Fibroblast of skin of scalp (primary cell): ENCODE measurements at places on chromosomes 7 and 10.
A peak's percentile ranks its signal among the peaks of the same experiment; 100 is the strongest.

GRCh38 chr10:66844176-66844942 is 81.5 kb upstream of the LRRTM3 start:
- peak; percentile 67 for DNase-seq

DNA sequence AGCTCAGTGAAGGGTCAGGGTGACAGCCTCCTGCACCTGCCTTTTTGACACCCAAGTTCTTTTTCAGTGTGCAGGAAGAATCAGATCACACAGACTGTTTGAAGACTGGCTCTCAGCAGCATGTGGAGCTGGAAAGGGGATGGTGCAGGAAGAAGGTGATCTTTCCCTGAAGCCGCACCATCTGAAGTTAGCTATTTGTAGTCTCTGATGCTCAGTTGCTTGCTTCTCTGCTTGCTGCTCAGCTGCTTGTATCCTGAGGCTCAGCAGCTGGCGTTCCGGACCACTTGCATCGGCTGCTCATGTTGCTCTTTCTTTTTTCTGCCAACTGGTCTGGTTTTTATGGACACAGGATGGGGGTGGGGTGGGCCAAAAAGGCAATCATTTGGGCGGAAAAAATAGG is 15.8 kb upstream of the DNMBP start:
- no peak for DNase-seq

DNA sequence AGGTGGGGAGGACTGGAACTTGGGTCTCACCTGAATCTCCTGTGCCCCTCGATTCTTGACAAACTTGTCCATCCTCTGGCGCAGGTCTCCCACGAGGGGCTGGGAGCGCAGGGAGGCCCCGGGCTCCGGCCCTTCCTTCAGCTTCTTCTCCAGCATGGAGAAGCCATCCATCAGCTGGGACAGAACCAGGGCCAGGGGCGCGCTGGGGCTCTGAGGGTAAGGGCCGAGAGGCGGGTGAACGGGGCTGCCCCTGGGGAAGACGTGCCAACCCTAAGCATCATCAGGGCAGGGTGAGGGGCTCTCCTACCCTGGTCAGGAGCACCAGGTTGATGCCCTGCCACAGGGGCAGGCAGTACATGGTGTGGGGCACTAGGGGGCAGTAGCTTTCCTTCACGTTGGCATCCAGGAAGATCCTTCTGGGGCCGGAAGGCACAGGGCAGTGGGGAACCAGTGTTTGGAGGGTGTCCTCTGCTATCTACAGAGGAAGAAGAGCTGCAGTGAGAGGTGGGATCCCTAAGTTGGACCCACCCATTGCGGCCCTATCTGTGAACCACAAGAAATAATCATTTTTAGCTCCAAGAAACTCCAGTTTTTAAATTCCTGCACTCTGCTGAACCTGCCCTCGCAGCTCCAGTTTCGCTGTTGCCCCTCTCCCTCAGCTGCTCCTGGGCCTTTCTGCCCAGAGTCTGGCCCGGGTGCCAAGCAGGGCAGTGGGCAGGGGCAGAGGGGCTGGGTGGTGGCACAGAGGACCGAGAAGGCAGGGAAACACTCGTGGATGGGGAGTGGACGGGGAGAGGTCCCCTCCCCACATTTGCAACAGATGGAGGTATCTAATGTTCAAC is 10.8 kb upstream of the PYROXD2 start:
- DNase-seq: peak; percentile 31

- no peak for DNase-seq
Measured at GRCh38 chr10:131748831-131749766, 151.7 kb upstream of the PPP2R2D start.

DNA sequence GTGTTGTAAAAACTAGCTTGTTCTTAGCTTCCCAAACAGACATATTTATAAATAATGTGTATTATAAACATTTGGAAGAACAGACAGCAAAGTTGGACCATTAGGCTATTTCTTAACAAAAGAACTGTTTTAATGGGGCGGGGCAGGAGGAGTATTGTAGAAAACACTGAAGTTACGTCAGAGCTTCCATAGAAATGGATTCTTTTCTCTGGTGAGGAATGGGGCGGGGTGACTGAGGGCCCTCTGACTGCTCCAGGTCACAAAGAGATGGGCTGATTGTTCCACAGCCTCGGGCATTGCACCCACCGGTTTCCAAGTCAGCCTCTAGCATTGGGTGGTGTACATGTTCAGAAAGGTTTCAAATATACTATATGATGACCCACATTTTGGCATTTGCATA is 36.8 kb upstream of the ADAM12 start:
- DNase-seq: no peak

GRCh38 chr10:42932735-42933447 is 144.0 kb upstream of the RET start:
- no peak for DNase-seq

DNA sequence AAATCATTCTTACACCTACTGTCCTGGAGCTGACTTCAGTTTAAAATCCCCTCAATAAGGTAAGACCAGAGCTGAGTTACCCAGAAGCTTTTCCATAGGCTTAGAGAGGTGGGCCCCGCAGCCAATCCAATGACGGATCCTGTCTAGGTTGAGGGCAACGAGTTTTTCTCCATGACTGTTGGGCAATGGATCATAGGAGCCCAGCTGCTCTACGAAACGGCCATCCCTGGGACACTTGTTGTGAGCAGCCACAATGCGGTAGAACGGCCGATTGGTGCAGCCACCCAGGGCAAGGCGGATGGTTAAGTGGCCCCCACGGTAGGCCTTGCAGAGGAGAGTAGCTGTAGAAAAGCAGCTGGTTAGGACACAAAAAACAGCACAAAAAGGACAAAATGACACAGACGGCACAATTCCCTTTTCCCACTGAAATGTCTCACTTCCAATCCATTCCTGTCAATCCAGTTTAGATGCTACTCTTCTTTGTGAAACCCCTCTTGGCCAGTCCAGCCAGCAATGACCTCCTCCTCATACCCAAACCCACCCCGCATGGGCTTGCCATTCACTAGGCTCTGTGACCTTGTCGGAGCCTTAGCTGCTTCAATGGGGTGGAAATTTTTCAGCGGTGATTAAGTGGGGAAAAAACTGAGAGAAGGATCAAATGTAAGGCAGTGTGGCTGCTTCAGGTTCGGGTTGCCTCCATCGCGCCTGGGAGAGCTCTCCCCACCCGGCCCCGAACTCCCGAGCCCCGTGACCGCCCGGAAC is 580 bp downstream of the MRPS16 start:
- DNase-seq: no peak

GRCh38 chr10:86974484-86974883 is 6.2 kb downstream of the ADIRF start:
- no peak for DNase-seq

- no peak for DNase-seq
Measured at GRCh38 chr10:50951365-50951764, 65.9 kb upstream of the A1CF start.

DNA sequence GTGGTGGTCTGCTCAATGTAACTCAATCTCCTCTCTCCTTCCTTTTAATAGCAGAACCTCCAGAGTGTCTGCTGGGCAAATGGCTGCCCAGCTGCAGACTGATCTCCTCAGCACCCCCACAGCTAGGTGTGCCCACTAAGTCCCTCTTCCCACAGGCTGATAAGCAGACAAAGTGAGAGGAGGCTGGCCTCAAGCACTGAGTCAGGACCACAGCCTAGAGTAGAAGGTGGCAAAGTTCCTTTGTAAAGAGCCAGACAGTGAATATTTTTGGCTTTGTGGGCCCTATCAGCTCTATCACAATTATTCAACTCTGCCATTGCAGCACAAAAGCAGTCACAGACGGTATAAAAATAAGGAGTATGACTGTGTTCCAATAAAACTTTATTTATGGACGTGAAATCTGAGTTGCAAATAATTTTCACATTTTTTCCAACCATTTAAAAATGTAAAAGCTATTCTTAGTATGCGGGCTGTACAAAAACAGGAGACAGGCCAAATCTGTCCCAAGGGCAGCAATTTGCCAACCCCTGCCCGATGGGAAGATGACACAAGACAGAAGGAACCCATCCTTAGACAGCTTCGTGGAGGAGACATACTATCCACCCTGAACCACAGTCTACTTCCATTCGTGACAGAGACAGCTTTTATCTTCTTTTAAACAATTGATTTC is 23.4 kb downstream of the JAZF1 start:
- peak; percentile 67 for DNase-seq

DNA sequence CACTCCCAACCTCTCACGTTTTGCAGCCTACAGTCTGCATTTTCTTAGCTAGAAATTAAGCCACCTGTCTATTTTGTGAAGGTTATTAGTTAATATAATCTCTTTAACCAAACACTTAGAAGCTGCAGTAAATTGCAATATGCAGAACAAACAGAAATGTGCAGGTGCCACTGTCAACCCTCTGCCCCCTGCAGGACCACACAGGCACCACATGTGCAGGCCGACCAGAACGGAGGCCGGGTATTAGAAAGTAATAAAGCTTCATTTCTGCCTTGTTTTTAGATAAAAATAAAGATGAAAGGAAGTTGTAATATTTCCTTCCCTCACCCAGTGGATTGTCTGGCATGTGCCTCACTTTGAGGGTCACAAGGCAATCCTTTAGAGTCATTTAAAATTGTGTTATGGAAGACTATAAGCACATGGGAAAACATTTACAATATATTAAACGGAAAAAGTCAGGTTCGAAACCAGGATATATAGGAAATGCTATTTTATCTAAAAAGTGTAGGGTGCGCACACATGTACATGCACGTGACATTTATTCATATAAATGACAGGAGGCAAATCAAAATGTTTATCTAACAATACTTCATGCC is 158.2 kb downstream of the ARHGAP12 start:
- DNase-seq: no peak

GRCh38 chr10:60849217-60849616 is 70.9 kb downstream of the CDK1 start:
- DNase-seq: no peak

DNA sequence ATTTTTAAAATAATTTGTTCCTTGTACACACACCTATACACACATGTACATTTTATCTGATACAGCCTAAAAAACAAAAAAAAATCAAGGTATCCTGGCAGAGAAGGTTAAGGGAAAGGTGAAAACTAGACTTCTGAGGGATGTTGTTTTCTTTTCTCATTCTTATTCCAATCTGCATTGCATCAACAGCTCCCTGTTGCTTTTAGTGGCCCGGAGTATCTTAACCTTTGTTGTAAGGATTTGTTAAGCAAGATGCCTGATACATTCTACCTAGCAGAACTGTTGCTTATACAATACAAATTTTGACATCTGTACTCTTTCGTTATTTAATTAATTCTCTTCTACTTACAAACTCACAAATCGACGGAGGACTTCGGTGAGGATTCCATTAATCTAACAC is 167.4 kb downstream of the GNAI1 start:
- DNase-seq: no peak

DNA sequence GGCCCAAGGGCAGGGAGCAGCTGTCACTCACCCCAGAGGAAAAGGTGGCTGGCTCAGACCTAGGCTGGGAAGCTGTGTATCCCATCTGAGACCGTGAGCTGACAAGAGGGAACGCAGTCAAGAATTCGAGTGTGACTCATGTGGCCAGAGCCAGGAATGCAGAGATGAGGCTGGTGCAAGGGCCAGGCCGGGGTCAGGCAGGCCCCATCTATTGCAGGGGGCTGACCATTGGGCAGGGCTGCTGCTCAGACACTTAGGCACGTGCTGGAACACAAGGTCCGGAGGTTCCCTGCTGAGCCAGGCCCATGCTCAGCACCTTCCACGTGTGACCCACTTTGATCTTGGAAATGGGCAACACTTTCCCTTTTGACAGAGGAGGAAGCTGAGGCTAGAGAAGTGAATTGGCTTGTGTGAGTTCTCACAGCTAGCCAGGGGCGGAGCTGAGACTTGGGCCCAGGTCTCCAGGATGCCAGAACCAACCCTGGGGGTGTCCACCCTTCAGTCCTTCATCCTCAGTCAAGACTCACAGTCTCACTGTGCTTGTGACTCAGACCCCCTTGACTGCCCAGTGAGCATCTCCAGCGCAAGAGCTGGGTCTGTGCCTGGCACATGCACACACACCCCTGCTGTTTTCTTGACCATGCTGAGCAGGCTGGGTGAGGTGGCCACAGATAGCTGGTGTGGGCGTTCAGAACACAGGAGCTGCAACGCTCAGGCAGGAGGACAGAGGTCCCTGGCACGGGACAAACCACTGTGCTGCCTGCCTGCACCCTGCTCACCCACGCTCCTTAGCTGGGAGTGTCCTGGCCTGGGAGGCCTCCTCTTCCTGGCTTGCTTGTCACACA is 47.6 kb upstream of the PPIF start:
- peak; percentile 55 for DNase-seq

DNA sequence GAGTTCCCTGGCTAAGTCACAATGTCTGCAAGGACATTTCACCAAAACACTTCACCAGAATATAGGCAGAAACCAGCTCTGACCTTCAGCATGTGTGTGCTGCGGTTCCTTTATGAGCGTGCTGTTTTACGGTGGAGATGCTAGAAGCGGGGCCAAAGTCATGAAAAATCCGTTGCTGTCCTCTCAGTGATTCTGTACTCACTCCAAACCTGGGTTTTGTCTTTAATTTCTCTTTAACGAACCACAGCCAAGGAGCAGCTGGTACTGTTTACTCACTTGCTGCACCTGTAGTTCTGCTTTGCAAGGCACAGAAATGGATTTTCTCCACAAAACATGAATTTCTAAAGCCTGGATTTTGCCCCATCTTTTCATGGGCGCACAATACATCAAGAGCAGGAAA is 639.9 kb downstream of the PHTF2 start:
- no peak for DNase-seq

DNA sequence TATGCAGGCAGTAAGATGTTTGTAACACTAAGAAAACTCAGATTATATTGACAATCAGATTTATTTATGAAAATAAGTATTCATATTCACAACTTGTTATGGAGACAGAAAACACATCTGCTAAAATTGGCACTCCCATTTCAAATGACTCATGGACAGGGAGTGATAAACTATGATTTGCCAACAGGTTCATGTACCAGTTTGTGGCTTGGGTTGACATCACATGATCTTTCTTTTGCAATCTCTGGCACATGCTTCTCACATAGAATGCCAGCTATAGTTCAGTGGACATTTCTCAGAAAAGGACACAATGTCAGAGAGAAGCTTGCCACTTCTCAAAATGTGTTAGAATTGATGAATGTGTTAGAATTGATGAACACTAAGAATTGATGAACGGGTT is 663.2 kb upstream of the ANKRD30A start:
- DNase-seq: no peak

GRCh38 chr10:79068562-79069324 is at the start of gene ZMIZ1:
TSS of gene ZMIZ1 (plus strand) at chr10:79068966. CDS start at chr10:79201633, 132,667 bp downstream.
- peak; percentile 96 for DNase-seq
